GM20000 (cell line): ENCODE measurements at places on chromosomes 4 and X.

GRCh38 chrX:68876731-68877130, 47.9 kb downstream of the EFNB1 start:
- DNase-seq: no peak

GRCh38 chrX:97628807-97629596, 745.3 kb downstream of the RPA4 start:
- DNase-seq: no peak

DNA sequence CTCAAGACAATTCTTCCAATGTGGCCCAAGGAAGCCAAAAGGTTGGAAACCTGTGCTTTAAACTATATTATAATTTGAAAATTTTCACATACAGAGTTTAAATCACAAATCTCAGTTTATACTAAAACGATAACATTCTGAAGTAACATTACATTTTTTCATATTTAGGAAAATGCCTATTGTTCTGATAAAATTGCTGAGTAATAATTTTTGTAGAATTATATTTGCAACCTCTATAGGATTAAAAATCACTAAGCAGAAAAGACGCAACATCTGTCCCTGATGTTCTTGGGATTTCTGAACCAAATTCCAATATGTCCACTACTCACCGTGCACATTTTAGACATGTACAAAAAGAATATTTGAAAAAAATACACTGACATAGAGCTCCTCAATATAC, 10.5 kb downstream of the ZNF732 start:
- DNase-seq: no peak

- no peak for DNase-seq
Measured at GRCh38 chrX:138690591-138690990, 20.9 kb downstream of the FGF13 start.

GRCh38 chr4:71878376-71878775, 94.5 kb upstream of the GC start:
- DNase-seq: no peak
